NCI-H446 (cell line): ENCODE measurements at places on chromosomes 6 and 20.

DNA sequence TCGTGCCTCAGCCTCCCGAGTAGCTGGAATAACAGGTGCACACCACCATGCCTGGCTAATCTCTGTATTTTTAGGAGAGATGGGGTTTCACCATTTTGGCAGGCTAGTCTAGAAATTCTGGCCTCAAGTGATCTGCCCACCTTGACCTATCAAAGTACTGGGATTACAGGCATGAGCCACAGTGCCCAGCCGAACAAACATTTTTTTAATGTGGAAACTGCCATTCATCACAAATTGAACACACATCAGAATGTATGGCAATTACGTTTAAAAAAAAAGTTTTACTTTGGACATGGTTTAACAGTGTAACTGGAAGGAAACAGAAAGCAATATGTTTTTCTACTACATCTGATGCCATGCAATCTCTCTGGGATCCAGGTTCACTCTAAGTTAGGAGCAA is 38.3 kb upstream of the LOC128125822 start:
- no peak for DNase-seq

GRCh38 chr20:63834491-63834880 is 3.4 kb upstream of the ZBTB46 start:
- no peak for DNase-seq

DNA sequence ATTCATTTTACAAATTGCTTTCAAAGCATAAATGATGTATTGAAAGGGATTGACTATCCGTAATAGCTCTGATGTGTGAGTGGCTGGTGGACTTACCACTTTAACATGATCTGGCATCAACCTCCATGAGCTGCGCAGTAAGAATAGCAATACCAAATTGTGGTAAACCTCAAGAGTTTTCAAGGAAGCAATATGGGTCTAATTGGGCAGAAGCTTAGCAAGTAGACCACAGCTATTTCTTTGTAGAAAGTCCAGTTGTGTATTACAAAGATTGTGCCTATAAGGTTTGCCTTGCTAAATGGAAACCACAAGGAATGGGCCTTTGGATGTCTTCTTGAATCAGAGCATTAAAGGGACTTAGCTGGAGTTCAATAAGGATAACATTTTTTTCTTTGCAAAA is 736.6 kb downstream of the KIF16B start:
- no peak for DNase-seq

GRCh38 chr20:49620364-49621240 is 52.7 kb upstream of the PTGIS start:
- no peak for DNase-seq

DNA sequence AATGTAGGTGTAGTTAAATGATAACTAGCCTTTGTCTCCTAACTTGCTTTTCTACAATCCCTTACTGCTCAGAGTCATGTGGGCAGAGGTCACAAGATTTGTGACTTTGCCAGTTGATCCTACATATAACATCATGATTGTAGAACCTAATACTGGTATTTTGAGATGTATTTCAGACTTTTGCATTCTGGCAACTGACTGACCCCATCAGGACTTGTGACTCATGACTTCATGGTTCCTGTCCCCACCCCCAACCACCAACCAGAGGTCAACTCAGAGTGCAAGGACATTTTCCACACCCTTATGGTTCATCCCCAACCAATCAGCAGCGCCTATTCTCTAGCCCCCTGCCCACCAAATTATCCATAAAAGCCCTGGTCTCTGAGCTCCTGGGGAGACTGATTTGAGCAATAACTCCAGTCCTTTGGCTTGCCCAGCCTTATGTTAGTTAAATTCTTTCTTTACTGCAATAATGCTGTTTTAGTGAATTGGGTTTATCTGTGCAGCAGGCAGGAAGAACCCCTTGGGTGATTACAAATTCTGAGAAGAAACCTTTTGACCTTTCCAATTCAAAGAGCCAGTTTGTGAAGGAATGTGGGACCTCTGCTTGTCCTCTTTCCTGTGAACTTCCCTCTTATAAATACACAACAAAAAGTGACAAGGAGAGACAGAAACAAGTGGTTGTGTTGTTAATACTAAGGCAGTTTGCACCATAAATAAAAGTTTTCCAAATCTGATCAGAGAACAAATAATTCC is 588.7 kb downstream of the UTRN start:
- DNase-seq: no peak

- peak; percentile 24 for DNase-seq
Measured at GRCh38 chr6:3001773-3002293, 2.1 kb downstream of the NQO2 start.

DNA sequence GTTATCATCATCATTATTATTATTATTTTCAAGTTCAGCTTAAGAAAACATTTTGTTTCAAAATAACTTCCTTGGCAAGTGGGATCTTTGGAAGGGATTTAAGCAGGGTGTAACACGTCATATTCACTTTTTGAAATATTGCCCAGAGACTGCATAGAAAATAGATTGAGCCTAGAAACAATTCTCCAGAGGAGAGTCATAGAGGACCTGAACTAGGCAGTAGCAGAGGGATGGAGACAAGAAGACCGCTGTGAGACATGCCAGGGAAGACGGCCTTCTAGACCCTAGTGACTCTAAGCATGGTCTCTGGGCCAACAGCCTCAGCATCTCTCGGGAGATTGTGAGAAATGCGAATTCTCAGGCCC is 55.5 kb downstream of the EDN1 start:
- no peak for DNase-seq

DNA sequence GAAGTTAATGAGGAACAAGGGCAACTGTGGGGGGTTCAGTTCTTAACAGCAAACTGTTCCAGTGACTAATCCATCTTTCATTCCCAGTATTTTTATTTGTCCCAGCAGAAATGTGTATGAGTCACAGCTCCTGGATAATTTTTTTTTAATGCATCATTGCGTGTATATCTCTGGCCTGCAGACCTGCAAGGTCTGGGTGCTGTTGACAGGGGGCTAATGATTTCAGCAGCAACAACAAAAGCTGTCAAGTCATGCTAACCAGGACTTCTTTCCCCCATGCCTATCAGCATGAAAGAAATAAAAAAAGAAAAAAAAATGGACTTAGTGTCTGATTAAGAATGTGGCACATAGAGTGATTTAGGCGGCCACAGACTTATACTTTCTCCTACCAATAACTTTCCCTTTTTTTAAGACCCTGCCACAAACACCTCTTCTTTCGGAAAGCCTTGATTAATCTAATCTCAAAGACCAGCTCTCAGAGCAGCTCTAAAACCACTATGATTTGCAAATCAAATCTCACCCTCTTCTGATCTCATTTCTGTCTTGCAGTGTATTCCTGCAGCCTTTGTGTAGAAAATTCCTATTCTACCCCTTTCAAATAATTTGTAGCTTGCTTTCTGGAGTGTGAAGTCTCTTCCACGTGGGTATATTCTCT is 14.2 kb upstream of the PREX1 start:
- DNase-seq: peak; percentile 27

- DNase-seq: no peak
Measured at GRCh38 chr20:36121981-36122930, 32.3 kb upstream of the EPB41L1 start.

DNA sequence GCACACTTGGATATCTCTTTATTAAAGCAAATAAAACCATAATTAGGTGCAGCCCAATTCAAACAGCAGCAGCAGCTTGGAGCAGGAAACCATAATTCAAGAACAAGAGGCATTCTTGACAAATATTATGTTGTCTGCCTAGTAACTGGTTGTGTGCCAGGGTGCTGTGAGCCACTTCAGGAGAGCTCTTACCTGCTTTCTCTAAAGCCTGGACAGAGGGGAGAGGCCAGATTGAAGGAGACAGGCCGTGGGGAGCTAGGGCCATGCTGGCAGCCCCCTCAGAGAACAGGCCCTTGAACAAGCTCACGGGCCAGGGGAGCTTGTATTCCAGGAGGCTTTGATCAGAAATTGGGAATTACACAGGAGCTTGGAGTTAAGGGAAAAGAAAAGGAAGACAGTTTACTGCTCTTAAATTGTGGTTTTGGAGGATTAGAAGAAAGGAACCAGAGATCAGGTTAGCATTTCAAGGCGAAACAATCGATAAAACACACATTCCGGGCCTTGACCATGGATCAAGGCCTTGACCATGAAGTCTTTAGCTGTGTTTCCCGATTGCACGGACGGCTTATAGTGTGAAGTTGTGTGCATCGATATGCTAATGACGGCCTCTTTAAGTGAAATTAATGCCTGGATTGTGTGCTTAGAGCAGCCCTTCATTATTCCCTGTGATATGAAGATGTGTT is 69.8 kb upstream of the NKX2-2 start:
- DNase-seq: no peak

DNA sequence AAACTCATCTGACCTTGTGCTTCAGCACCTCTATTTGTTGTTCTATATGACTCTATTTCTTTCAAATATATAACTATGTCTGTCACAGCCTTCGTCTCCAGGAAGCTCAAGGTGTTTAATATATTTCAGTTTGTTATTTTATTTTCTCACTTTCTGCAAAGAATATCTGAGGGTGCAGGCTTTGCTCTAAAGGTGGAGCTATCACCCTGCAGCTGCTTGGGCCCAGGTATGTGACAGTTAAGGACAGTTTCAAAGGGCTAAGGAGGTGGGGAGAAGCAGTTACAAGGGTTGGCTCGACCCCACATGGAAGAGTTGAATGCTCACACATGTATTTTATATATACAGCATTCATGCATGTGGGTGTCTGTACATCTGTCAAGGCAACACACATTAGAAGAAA is 405.6 kb downstream of the BTBD9 start:
- DNase-seq: no peak

- no peak for DNase-seq
Measured at GRCh38 chr20:33015700-33016580, 8.4 kb downstream of the BPIFB2 start.

DNA sequence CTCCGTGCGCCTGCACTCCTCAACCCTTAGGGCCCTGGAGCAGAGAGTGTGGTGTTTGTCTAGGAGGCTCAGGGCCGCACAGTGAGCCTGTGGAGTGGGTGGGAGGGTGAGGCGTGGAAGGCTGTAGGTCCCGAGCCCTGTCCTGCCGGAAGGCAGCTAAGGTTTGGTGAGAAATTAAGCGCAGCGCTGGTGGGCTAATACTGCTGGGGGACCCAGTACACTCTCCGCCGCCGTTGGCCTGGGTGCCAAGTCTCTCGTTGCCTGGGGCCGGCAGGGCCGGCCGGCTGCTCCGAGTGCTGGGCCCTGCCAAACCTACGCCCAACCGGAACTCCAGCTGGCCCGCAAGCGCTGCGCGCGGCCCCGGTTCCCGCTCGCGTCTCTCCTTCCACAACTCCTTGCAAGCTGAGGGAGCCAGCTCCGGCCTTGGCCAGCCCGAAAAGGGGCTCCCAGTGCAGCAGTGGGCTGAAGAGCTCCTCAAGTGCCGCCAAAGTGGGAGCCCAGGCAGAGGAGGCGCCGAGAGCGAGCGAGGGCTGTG is 40.4 kb upstream of the MCUR1 start:
- no peak for DNase-seq

DNA sequence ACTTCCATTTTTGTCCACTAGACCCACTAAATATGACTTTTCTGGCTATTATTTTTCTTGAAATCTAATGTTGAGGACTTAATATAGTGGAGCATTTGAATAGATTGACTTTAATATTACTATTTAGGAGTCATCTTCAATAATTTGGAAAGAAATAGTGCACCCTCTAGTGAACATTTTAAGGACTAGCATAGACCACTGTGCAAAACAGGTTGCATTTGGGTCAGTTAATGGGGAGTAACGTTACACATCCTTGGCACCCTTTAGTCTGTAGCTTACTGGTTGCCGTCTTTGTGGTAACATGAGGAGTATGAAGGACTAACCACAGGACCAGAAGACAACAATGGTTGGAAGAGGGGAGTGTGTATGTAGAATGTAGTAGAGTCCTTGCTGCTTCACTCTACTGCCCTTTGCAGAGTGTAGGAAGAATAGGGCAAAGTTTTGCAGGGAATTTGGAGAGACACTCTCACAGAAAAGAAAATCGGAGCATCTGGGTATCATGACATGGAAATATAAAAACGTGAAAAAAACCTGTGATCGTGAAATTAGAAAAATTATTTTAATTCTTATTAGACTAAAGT is 25.2 kb downstream of the RFPL4B start:
- DNase-seq: peak; percentile 24

GRCh38 chr20:5829241-5829809 is 79.1 kb downstream of the SHLD1 start:
- no peak for DNase-seq

DNA sequence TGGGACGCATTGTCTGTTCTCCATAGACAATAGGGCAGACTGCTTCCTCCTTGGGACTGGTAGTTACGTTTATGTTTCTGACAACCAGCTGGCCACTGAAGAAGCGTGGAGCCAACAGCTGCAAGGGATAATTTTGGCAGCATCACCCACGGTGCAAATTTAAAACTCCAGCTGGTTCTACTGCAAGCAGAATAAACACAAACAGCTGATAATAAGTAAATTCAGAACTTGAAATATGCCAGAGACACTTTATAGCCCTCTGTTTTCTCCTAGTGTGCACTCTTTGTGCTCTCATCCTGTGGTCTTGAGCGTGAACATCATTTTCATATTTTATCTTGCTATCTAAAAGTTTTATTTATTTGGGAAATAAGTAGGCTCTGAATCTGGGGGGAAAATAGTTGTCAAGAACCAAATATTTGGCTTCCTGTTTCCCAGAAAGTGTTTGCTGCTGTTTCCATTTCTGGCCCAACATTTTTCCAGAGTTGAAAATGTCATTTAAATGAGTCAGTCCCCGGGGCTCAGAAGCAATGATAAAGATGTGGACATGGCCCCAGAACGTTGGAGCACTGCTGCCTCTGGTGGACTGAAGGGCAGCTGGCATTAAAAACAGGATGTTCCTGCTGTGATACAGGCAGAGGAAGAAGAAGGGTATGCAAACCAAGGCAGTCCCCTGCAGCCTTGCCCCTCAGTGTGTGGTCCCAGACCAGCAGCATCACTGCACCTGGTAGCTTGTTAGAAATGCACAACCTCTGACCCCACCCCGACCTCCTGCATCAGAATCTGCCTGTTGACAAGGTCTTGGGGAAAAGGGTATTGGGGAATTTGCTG is 12.5 kb upstream of the THBD start:
- DNase-seq: peak; percentile 13

DNA sequence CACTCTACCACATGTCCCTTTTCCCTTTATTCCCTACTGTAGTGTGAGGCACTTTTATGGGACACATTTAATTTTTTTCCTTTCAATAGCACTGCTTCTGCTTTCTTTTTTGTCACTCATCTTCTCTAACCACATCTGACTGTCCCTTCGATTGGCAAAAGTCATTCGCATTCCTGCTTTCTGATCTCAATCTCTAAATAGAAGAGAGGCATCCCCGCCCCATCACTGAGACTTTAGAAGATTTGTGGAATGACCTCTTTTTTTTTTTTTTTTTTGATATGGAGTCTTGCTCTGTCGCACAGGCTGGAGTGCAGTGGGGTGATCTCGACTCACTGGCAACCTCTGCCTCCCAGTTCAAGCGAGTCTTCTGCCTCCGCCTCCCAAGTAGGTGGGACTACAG is 9.1 kb downstream of the ZNF292 start:
- DNase-seq: no peak

DNA sequence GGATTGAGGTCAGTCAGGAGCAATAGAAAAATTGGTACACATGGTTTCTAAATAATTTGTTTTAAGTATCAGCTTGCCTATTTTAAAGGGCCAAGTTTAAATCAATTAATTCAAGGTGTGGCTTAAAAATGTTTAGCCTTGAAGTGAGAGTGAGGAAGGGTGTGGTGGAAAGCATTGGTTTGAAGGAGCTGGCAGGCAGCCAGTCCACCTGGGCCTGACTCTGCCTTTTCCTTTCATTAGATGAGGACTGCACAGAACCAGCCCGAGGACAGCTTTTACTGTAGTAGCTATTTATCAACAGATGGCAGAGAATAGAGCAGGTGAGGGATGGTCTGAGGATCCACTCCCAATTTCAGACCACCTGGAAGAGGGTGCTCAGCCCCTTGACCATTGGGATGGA is 42.4 kb downstream of the DHX35 start:
- no peak for DNase-seq
